ENCODE measurements at places on chromosomes 5 and 9.

DNA sequence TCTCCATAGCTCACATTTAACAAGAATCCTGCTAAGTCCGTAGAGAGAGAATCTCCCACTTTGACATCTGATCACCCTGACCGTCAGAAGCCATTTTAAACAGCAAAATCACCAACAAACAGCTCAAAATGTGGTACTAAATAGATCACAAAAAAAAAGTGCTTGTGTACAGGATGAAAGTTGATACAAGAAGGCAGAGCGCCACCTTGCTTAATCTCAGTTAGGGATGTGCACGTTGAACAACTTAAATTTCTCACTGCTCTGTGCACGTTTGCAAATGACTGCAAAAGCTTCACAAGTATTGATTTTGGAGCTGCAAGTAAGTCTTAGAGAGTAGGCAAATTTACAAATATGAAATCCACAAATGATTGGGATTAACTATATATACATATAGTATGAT is 63.1 kb upstream of the NREP start:
- DNase-seq: no peak

DNA sequence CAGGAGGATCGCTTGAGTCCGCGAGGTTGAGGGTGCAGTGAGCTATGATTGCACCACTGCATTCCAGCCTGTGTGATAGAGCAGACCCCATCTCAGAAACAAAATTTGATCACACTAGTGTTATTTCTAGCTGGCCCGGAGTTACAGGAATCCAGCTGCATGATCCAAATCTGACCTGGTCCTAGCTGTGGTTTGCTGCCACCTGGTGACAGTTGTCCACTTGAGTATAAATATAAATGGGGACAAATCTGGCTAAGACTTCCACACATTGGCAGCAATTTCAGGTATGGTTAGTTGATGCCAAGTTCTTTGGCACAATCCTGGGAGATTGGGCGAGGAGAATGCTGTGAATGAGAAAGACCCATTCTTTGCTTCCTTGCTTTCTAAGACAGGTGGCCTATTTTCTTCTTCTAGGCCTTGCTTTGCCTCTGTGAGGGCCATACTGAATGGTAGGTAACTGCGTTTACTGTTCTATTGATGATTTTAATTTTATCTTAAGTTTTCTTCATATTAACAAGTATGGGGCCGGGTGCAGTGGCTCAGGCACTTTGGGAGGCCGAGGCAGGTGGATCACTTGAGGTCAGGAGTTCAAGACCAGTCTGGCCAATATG is 35.4 kb downstream of the UBE2R2 start:
- DNase-seq: peak; percentile 55

DNA sequence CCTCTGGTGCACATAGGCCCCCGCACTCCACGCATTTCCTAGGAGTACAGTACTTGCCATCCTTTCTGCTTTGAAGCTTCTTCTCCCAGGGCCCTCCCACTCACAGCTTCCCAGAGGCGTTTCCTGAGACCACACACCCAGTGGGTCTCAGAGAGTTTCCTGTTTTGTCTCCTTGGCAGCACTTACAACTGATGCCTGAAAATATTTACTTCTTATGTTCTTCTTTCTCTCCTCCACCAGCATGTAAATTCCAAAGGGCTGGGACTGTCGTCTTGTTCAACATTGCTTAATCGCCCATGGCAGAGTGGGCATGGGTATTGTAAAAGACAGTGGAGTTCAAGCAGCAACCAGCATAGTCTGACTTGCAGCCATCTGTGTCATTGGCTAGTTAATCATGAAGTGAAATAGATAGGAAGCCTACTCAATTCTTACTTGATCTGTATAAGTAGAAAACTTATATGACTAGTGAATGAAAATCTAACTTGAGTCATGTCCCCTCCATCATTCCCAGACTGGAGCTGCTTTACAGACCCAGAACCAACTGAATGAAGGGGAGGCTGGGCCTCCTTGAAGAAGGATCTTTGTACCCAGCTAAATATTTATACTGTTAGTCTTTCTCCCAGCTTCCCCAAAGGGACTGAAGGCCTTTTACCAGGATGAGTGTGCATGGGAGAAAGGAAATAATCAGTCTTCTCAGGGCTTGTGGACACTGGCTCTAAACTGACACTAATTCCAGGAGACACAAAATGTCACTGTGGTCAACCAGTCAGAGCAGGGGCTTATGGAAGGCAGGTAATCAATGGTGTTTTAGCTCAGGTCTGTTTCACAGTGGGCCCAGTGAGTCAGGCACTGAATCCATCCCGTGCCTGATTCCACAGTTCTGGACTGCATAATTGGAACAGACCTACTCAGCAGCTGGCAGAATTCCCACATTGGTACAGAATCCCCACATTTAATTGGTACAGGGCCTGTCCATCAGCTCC is 116.4 kb downstream of the SV2C start:
- no peak for DNase-seq

DNA sequence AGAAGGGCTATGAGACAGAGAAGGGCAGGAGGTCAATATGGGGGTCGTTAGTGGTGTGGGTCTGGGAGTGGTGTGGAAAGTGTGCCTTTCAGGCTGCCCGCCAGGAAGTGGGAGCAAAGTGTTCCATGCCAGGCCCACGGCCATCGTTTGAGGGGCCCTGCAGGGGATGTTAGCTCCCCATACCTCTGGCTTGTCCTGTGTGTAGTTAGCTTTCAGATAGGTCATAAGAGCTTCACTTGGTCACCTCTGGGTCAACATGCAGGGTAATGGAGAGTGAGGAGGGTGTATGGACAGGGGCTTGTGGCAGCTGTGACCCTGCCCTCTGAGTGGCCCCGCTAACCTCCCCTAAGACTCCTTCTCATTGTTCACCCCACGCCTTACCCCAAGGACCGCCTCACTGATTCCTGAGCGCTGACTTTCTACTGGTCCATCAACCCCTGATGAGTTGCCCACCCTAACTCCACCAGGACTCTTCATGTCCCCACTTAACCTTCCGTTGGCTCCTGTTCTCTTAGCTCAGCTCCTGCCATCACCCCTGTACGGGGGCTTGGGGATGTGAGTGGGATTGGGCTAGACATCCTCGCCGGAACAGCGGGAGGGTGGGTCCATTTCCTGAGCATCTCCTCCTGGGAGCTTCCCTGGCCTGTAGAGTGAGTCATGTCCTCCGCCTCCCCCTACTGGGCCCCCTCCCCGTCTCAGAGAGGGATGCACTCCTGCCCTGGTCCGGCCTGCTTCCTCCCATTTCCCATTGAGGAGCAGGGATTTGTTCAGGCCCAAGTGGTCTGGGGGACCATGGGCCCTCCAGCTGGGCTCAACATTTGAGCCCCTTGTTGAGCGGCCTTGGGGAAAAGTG is 125.7 kb downstream of the FGF18 start:
- no peak for DNase-seq

DNA sequence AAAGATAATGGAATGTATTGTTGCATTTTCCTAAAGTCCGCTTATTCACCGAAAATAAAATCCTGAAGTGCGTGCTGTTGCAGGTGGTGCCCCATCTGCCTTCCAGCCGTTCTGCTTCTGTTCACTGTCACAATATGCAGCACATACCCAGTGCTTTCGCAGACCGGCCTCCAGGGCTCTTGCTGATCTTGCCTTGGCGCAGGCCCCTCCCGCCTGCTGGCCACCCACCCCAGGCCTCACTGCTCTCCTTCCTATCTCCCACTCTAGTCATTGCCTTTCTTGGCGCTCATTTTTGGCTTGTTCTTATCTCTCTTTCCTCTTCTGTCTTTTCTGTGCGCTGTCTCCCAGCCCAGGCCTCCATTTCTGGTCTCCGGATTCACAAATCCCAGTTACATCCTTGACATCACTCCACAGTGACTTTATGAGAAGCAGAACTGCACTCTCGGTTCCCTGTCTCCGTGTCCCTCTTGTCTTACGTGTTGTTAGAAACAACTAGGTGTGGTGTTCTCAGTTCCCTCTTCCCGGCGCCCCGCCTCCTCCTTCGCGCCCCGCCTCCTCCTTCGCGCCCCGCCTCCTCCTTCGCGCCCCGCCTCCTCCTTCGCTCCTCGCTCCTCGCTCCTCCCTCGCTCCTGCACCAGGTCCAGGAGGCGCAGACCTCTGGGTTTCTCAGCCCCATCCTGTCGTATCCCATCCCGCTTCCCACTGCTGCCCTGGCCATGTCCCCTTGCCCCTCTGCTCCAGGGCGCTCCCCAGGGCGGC is 201.7 kb upstream of the OTULINL start:
- DNase-seq: no peak

GRCh38 chr5:132481596-132482211 is 8.9 kb downstream of the IRF1 start:
- DNase-seq: no peak

DNA sequence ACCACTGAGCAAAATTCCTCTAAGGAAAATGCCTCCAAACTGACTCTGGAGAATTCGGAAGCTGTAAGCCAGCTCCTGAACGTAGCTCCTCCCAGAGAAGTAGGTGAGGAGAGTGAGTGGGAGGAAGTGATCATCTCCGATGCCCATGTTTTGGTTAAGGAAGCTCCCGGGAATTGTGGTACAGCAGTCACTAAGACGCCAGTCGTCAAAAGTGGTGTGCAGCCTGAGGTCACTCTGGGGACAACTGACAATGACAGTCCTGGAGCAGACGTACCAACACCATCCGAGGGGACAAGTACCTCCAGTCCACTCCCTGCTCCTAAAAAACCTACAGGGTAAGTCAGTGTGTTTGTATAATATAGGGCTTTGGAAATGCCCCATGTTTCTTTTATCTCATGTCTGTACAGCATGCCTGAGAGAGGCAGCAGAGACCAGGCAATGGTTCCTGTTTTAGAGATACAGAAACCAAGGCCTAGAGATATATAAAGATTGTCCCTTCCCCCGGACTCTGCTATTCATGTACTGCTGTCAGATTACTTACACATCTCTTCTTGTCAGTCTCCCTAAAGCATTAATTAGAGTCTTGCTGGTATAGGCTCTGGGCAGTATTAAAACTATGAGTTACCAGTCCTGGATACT is 23.9 kb downstream of the HMGXB3 start:
- no peak for DNase-seq

GRCh38 chr9:83649080-83649479 is 26.1 kb downstream of the IDNK start:
- peak; percentile 46 for DNase-seq

- peak; percentile 52 for DNase-seq
Measured at GRCh38 chr5:61030163-61030482, 85.1 kb downstream of the NDUFAF2 start.
